Myocyte (in vitro differentiated cells): ENCODE measurements at places on chromosomes 4 and X.
A peak's percentile ranks its signal among the peaks of the same experiment; 100 is the strongest.

DNA sequence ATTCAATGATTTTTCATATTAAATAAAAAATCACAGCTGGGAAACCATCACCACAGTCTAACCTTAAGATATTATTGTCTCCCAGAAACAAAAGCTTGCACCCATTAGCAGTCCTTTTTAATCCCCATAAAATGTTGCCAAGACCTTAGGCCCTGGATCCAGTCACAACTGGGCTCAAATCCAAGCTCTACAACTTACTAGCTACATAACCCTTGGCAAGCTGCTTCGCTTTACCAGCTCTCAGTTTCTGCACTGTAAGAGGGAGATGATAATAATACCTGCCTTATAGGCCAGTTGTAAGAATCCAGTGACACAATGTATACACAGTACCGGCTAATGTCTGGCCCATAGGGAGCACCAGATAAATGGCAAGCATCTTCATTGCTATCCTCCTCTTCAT is 400.9 kb upstream of the FGF13 start:
- DNase-seq = peak; percentile 41

DNA sequence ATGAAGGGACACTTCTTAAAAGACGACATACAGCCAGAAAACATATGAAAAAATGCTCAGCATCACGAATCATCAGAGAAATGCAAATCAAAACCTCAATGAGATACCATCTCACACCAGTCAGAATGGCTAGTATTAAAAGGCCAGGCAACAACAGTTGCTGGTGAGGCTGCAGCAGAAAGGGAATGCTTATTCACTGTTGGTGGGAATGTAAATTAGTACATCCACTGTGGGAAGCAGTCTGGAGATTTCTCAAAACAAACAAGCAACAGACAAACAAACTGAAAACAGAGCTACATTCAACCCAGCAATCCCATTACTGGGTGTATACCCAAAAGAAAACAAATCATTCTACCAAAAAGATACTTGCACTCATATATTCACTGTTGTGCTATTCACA is 197.9 kb downstream of the EVC2 start:
- DNase-seq = peak; percentile 24

GRCh38 chrX:12981880-12982279 is 7.0 kb downstream of the TMSB4X start:
- DNase-seq = peak; percentile 69

DNA sequence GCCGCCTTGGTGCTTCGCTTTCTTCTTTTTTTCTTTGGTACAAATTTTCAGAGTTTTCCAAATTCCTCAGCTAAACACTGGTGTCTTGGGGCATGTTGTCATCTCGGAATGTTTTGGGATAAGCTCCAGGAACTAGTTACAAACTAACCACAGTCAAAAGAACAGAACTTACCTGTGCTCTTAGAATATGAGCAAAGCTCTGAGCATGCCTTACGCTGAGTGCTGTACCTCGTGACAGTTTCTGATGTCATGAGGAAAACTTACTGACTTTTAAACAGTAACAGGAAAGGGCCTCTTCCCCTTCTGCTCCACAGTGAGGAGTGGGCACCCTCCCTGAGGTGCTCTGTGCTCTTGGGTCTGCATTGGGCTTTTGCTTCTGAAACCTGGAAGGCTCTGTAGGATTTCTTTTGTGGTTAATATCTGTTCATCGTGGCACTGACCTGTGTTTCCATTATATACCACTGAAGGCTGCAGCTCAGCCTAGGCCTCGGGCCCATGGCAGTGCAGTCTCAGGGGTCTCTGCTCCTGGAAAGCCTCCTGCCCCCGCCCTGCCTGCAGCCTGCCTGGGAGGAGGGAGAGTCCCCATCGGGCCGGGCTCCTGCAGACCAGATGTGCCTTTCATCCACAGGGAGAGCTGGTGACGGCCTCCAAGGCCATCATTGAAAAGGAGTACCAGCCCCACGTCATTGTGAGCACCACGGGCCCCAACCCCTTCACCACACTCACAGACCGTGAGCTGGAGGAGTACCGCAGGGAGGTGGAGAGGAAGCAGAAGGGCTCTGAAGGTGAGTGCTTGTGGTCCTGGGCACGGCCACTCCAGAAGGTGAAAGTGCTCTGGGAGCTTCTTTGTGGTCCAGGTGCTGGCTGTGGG is 48.7 kb downstream of the NOP14 start:
- DNase-seq = no peak

DNA sequence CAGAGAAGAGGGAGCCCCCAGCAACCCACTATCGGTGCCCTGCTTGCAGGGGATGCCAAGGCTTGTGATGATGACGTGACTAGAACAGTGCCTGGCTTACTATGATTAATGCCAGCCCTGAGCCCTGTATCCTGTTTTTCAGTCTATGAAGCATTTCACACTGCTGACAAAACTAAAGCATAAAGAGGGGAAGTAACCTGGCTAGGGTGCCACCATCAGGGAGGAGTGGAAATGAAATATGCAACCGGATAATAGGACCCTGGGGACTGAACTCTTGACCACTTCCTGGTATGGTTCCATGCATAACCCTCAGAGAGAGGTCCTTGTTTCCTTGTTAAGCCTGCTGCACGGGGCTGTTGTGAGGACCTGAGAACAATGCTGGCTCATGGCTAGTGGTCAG is 50.3 kb downstream of the MED28 start:
- DNase-seq = peak; percentile 9

- DNase-seq = no peak
These were observed 41.0 kb upstream of the JADE1 start for GRCh38 chr4:128768373-128768996.

- no peak for DNase-seq
These were observed 33.4 kb downstream of the COX18 start for GRCh38 chr4:73036123-73036522.
